ENCODE measurements at places on chromosomes 5 and 9.

DNA sequence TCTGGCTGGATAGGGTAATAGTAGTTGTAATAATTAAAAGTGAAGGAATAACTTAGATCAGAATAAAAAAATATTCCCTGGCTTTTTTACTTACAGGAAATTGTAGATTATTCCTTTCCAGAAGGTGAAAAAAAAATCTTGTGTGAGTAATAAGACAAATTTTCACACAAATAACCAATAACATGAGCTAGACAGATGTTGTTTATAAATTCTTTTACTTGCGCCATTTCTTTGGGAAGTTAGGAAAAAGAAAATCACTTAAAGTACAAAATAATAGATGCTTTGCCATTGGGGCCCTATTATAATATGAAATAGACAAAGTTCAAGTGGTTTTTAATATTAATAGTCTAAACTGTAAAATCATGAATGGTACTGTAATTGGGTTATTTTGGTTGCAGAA lies 204.1 kb downstream of the ARRDC3 start:
- DNase-seq, result peak; percentile 33

DNA sequence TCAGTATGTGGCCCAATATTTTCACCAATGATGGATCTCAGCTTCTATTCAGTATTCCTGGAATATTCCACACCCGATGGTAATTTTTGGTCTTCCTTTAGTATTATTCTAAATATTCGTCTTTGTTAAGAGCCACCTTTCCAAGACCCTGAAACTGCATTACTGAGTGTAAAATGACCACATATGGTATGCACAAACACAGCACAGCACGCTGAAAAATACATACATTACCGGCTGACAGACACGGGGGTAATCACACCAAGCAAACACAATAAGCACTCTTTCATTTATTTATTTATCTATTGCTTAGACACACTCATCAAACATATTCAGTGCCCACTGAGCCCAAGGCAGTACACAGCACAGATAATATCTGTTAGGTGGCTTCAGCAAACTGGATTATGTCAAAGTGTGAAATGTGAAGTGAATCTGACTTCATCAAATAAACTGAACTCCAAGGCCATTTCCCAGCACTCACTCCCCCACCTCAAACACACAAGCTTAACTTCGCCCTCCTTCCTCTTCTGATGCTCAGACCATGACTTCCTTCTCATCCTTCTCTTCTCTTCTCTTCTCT lies 1637.8 kb upstream of the C9orf72 start:
- no peak for DNase-seq

DNA sequence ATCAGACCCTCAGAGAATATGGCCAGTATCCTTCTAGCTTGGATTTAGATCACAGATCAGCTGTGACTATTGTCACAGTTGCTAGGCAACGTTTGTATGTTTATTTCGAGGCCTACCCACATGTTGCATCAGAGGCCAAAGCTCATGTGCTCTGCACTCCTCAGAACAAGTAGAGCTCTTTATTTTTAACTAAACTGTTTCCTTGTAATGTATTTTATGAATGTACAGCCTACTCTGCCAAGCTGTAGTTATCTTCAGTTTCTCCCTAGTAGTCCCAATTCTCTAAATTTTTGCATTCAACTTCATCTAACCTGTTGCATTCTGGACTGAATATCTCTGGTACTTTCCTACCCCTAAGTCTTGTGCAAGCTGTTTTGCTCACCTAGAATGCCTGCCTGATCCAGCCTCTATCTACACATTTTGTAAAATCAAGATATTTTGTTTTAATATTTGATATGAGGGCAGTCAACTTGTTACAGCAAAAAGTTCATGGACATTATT lies 52.8 kb downstream of the CAST start:
- DNase-seq, result peak; percentile 89

- no peak for DNase-seq
These were observed 2045.4 kb upstream of the CDH6 start for GRCh38 chr5:29148073-29148472.

DNA sequence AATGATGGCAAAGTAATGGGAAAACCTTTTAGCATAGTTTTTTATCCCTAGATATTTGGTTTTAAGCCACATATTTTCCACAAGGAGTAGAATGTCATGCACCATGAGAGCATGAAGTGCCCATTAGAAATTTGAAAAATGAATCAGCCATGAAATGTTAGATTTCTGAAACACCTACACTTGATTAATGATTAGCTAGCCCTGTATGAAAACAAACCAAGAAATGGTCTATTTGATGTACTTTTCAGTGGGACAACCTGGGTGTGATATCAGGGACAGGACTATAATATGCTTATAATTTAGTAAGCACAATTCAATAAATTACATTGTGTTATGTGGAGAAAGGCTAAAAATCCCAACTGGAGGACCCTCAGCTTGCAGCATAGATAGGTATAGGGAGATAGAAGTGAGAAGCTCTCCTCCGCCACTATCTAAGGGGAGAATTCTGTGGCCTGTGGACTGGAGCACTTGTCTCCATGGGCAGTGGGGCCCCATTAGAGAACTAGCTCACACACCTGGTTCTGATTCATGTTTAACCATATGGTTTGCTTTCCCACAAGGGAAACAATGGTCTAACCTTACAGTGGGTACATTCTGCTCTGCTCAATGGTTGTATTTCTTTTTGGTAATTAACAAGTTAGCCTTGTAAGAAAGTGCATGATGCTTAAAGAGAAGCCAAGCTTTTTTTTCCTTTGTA lies 35.2 kb downstream of the NUP214 start:
- DNase-seq, result no peak

DNA sequence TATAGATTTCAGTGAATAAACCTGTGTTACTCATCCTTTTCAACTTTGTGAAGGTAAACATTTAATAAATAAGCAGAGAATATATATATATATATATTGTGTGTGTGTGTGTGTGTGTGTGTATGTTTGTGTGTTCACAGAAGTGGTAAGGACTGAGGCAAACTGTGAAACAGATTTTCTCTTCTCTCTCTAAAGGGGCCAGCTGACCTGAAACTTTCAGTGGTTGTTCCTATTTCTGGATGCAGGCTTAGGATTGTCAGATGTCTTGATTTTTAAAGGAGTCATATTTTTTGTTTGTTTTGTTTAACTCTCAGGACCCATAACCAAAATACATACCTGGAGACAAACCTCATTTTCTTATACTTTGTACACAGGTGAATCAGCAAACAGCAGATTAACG lies 714.9 kb upstream of the MEF2C start:
- no peak for DNase-seq

DNA sequence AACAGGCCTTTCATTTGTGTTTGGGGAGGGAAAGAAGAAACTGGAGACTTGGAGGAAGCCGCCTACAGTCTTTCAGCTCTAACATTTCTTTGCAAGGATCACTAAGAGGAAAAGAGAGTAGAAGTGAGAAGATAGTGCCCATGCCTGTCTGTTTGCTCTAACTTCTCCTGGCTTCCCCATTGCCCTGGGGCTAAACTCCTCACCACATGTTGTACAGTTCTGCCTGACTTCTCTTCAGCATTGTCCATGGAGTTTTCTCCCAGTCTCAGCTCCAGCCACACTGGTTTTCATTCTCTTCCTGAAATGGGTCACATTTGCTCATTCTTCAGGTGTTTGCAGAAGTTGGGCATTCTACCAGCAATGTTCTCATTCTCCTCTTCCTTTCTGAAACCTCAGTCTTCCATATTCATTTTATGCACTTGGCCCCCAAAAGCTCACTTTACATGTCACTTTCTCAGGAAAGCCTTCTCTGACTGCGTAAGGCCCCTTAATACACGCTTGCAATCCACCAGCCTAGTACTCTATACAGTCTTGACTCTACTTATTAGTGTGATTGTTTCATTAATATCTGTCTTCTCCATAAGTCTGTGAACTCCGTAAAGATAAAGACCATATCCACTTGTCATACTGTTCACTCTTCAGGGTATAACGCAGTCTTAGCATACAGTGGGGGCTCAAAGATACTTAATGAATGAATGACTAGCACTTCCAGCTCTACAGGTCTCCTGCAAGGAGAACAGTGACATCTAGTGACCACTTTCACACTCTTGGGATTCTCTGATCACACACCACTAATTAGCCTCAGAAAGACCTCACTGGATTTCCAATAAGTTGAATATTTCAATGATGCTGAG lies 40.2 kb upstream of the TRIM32 start:
- DNase-seq, result peak; percentile 77

GRCh38 chr9:114799441-114799840 lies 6.4 kb downstream of the TNFSF15 start:
- DNase-seq, result no peak

DNA sequence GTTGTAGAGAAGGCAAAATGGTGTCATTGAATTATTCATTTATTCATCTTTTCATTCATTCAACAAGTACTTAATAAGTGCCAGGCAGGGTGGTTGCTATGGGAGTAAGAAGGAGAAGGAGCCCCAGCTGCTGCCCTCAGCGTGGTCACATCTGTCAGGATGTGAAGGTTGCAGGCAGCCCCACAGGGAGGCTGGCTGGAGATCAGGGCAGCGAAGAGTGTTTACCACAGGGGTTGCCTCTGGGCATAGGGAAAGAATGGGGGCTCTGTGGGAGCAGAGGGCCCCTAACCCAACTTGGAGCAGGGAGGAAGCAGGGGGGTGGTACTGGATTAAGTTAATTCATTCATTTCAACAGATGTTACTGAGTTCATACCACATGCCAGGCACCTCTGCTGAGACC lies 6.0 kb downstream of the PCDH12 start:
- no peak for DNase-seq

DNA sequence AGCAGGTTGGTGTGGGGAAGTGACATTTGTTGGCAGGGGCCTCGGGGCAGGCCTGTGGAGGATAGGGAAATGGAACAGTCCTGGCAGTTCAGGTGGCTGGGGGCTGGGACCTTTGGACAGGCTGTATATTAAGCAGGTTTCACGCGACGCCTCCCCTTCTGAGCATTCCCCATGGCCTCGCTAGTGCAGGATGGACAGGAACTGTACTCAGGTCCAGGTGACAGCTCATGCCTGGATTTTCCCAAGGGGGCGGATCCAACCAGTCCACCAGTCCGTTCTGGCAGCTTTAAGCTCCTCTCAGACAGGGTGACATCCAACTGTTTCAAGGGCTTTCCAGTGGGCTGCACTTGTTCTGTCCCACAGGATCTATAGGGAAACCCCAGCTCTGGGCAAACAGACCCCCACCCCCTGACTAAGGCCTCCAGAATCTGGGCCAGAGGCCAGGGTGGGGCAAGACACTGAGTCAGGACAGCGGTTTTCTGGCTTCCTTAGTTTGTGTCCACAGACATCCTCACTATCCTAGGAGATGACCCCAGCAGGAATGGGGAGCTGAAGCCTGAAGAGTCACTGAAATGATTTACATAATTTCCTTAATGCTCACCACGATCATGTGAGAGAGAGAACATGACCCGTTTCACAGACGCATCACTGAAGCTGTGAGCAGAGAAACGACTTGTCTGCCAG lies 20.9 kb downstream of the CSF2 start:
- DNase-seq, result peak; percentile 88

DNA sequence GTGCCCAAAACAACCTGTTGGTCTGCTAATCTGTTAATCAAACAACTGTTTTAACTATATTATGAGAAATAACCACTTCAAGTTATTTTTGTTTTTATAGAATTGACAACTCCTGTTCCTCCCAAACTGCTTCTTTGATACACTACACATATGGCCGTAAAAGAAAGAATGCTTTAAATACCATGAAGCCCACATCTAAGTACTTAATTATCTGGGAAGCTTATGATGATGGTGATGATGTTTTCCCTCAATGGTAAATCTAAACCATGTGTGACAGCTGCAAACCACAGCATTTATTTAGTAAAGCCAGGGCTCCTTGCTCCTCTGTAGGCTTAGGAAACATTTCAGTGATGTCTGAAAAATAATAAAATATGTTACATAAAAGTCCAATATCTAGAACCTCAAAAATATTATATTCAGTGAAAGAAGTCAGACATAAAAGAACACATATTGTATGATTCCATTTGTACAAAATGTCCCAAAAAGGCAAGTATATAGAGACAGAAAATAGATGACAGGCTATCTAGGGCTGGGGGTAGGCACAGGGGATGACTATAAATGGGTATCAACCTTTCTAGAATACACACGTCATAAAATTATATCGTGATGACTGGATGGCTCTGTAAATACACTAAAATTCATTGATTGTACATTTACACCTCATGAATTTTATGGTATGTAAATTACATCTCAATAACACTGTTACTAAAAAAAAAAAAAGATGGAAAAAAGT lies 154.1 kb downstream of the EFNA5 start:
- peak; percentile 4 for DNase-seq
